ENCODE measurements at places on chromosomes 16 and 17. TPM values are rescaled to one million over a fixed set of nuclear protein-coding genes. Genes with fewer than 3 reads are reported as not detected.

DNA sequence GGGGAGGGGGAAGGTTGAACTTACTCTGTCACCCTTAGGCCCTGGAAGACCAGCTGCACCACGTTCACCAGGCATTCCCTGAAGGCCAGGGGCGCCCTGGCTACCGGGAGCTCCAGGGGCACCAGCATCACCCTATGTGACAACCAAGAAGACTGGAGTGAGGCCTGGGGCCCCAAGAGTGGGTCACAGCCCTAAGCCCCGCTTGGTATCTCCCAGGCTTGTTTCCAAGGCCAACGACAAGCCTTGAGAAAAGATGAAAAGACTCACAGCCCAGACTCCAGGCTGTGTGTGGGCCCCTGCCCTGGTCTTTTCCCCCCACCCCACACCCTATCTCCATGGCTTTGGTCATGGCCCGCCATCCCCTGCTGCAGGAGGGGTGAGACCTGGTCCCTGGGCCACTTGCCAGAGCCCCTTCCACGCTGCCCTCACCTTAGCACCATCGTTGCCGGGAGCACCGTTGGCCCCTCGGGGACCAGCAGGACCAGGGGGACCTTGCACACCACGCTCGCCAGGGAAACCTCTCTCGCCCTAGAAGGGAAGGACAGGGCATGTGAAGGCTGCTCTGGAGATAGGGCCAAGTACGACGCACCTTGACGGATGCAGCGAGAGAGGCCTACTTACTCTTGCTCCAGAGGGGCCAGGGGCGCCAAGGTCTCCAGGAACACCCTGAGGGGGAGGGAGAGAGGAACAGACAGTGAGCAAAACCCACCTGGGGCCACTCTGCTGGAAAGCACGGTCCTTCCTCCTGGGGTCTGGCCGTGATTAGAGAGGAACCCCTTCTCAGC lies 9.9 kb downstream of the COL1A1 start:
- DNase-seq = no peak

The CA4 gene
- not detected for total RNA-seq

DNA sequence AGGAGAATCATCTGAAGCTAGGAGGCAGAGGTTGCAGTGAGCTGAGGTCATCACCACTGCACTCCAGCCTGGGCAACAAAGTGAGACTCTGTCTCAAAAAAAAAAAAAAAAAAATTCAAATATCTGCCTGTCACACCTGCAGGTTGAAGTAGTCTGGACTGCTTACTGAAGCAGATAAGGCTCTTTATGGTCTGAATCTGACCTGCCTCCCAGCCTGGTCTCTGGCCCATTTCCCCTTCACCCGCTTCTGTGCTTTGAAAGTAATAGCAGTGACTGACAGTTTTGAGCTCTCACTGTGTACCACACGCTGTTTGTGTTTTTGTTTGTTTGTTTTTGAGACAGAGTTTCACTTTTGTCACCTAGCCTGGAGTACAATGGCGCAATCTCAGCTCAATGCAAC lies 5.8 kb downstream of the SEZ6L2 start:
- DNase-seq = no peak

DNA sequence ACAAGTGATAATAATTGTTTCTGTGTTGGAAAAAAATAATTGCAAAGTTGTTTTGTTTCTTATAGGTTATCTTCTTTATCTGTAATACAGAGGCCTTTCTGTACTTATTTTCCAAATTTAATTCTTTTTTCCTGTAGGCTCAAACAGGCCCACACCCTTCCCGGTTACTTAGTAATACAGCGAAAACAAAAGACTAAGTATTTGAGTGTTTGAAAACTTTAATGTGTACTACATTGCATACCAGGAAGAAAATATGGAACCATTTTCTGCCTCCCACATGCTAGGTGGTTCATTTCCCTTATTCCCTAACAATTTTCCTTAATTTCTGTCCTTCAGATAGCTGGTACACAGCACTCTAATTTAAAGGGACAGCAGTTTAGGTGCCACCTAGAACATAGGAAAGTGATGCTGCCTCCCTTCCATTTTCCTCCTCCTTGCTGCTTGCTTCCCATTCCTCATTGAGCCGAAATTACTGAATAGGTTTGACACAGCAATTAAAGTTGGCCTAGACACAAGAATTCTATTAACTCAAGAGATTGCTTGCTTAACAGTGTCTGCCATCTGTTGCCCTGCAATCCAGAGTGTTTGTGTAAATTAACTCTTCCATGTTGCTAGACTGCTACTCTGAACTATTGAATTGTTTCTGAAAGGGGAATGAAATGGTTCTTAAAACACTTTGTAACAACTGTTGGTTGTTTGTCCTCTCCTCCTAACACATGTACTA lies 24.2 kb downstream of the CYB5B start:
- no peak for DNase-seq

The PLA2G15 gene
- 7.5 TPM for total RNA-seq

- DNase-seq = no peak
Measured at GRCh38 chr17:70297397-70297796, 128.1 kb downstream of the KCNJ2 start.

The PPY gene
- not detected for total RNA-seq

GRCh38 chr16:23016368-23016767 lies 132.9 kb downstream of the USP31 start:
- DNase-seq = no peak

The MGAT5B gene
- 0.72 TPM for total RNA-seq
